Stimulated activated CD4-positive, alpha-beta T cell treated with anti-CD3 and anti-CD28 coated beads, Interleukin-1b, Interleukin-23, amount 100 ng/mL, for 48 hours (primary cell): ENCODE measurements at places on chromosomes 12 and 14.

DNA sequence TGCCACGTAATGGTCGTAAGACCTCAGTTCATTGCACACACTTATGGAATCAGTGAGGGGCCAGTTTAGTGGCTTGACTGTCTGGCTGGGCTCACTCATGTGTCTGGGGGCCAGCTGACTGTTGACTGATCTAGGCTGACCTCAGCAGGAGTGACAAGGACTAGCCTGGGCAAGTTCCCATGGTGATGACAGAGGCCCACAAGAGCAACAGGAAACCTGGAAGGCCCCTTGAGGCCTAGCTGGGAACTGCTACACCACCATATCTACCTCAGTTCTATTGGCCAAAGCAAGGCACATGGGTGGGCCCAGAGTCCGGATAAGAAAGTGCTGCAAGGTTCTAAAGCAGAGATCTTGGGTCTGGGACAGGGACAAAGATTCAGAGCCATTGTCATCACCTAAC lies 21.3 kb upstream of the RFLNA start:
- peak; percentile 20 for DNase-seq

- no peak for DNase-seq
Observed at GRCh38 chr14:105737504-105738246, 211.3 kb downstream of the TMEM121 start.

DNA sequence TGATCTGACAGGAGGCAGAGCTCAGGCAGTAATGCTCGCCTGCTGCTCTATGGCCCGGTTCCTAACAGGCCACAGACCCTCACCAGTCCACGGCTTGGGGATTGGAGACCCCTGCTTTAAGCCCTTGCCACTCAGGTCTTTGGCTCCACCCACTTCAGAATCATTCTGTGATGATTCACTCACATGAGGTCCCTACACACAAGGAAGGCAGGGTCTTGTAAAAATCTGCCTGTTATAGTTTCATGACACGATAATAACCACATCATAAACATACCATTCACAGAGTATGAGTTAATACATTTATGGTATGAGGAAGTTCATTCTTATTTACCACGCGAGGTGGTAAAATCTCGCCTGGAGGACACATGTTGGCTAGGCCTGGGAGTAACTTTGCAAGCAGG lies 29.0 kb upstream of the MAX start:
- no peak for DNase-seq

GRCh38 chr12:15669256-15669948 lies 119.8 kb downstream of the EPS8 start:
- DNase-seq: no peak

DNA sequence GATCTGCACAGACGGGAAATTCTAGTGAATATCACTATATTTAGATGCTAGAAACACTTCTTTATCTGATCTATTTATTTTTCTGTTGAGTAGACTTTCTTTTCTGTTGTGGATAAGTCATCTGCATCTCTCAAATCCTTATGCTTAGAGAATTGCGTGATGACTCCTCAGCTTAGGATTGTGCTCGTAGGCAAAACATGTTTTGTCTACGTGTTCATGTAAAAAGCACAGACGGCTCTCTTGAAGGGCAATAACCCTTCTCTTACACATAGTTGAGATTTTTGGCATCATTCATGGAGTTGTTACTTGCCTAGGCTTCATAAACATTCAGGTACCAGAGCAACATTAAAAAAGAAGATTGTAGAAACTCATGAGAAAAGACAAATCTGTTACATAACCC lies 18.6 kb downstream of the PPFIBP1 start:
- no peak for DNase-seq

DNA sequence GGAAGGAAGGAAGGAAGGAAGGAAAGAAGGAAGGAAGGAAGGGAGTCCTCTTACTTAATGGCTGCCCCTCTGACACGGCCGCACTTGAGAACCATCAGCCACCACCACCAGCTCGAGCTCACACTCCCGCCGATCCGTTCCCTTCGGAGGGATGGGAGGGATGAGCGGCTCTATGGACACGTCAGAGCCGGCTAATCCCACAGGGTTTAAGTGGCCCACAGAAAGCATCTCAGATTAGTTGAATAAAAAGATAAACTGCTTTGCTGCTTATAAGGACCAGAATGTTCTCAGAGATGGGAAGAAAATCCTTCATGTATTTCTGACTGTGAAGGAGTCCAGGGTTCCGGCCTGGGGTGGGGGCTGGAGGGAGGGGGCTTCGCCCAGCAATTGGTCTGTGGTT lies 31.1 kb downstream of the PRIMA1 start:
- DNase-seq: no peak

DNA sequence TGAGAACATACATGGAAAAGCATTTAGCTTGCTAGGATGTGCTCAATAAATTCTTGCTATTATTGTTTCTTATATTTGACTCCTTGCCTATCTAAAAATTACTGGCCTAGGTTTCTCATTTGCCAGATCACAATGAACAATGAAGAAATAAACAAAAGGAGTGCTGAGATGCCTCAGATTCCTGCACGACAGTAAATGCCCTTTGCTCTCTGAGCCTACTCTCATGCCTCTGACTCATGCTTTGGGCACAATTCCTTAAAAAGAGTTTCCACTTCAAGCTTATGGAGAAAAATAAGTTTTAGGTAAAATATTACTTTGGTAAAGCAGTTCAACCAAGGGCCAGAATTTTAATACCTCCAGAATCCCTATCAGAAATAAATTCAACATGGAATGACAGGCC lies 30.9 kb downstream of the GRIN2B start:
- DNase-seq: no peak

- DNase-seq: no peak
Observed at GRCh38 chr14:105348945-105349699, 34.6 kb downstream of the PACS2 start.

DNA sequence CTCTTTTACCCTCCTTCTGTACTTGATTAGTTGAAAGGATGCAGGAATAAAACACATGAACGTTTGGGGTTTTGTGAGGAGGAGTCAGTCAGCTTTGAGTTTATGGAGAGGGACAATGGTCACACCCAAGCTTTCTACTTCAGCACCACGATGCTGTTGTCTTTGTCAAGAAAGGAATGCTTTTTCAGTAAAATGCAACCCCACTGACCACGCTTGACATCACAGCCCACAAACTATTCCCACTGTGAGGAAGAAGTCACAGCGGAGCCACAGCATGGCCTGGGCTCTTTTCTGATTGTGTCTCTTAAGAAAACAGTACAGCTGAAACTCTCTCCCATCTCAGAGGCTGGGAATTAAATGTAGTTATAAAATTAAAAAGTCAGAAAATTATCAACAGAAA lies 135.2 kb downstream of the APAF1 start:
- no peak for DNase-seq

DNA sequence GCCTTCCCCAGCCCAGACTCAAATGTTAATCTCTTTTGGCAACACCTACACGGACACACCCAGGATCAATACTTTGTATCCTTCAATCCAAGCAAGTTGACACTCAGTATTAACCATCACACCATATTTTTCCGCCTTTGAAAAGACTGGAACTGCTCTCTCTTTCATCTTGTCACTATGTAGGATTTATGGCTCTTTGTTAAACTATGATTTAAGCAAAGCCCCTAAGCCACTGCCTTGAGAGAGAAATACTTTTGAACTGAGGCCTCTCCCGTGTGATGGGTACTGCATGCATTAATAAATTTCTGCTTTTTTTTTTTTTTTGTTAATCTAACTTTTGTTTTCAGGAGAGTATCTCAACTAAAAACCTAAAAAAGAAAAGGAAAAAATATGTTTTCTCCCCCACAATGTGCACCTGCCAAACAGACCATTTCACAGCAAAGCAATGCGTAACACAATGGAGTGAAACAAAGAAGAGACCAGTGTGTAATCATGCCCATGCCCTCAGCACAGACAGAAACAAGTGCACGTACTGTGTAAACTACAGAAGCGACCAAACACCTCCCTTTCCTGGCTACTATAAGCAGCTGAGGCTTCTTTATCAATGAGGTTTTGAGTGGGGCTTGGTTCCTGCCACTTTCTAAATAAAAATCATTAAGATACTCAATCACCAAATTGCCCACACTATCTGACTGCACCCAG lies 28.3 kb upstream of the ETFBKMT start:
- DNase-seq: no peak

DNA sequence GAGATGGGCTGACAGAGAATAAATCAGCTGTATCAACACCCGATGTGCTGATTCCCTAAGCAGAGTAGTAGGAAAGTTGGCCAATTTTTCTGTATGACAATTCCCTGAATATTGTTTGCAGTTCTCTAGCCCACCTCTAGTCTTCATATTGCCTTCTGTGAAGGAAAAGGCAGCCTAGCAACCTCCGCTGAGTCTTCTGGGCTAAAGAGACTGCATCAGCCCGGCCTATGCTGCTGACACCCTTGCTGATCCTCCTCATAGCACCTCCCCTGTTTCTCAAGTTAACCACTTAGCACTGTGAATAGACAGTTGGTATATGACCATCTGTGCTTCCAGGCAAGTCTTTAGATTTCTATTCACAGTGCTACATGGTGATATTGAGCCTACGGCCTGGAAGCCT lies 161.1 kb upstream of the EGLN3 start:
- no peak for DNase-seq

DNA sequence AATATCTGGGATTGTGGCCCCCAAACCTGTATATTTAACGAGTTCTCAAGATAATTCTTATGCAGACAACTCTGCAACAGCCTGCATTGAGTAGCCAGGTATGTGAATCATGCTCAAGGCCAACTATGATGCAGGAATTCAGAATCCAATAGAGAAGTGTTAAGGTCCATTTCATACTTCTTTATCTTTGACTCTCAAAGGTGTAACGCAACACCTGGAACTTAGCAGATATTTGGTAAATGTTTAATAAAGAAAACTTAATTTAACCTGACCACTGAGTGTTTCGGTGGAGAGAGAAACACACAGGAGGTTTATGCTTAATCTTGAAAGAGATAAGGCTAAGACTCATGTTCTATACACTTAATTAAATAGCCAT lies 156.5 kb upstream of the PLEKHG7 start:
- no peak for DNase-seq

DNA sequence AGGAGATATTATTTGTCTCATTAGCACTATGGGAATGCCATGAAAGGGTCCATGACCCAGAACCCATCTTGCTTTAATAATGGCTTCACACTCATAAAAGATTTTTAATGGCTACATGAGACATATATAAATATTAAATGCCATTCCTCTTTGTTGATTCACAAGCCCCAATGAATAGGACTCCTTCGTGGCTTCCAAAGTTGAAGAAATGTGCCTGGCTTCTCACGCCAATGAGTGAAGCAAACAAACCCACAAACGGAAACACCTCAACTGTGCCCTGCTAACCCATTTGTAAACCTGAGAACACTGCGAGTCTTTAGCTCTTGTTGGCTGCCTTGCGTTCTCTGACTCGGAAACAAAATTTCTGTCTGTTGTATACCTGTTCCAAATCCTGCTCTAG lies 381.7 kb upstream of the DDHD1 start:
- DNase-seq: no peak

DNA sequence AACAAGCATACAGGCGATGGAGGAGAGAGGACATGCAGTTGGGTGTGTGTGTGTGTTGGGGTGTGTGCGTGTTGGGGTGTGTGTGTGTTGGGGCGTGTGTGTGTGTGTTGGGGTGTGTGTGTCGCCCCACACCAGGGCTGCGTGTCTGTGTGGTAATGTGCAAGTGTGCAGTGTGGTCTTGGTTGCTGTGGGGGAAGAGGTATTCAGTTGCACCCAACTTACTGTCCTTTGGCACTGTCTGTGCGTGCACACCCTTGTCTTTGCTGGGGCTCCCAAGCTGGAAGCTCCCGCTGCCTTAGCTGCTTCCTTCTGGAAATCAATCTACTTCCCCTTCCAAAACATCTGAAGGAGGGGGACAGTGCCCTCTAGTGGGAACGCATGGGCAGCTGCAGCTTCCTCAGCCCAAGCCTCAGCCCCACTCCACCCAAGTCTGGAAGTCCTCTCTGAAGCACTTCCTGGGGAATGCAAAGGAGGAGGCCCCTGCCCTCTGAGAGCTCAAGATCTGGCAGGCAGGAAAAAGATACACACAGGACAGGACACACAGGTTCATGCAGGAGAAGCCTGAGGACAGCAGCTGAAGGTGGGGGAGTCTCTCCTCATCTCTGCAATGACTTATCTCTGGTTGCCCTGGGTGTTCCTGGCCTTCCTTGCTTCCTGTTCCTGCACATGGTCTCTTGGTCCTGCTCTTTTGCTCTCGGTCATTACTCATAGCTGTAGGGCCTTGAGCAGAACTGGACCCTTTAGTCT lies 13.1 kb downstream of the ASIC1 start:
- peak; percentile 62 for DNase-seq

GRCh38 chr12:28191051-28192048 lies 1.1 kb downstream of the CCDC91 start:
- peak; percentile 37 for DNase-seq

GRCh38 chr14:69610874-69611171 lies 573 bp upstream of the SUSD6 start:
- no peak for DNase-seq

GRCh38 chr14:33282331-33283230 lies 343.9 kb downstream of the NPAS3 start:
- DNase-seq: no peak

- DNase-seq: no peak
Observed at GRCh38 chr14:64266239-64266638, 27.9 kb downstream of the ESR2 start.

GRCh38 chr12:28374556-28374955 lies 184.3 kb downstream of the CCDC91 start:
- DNase-seq: no peak

DNA sequence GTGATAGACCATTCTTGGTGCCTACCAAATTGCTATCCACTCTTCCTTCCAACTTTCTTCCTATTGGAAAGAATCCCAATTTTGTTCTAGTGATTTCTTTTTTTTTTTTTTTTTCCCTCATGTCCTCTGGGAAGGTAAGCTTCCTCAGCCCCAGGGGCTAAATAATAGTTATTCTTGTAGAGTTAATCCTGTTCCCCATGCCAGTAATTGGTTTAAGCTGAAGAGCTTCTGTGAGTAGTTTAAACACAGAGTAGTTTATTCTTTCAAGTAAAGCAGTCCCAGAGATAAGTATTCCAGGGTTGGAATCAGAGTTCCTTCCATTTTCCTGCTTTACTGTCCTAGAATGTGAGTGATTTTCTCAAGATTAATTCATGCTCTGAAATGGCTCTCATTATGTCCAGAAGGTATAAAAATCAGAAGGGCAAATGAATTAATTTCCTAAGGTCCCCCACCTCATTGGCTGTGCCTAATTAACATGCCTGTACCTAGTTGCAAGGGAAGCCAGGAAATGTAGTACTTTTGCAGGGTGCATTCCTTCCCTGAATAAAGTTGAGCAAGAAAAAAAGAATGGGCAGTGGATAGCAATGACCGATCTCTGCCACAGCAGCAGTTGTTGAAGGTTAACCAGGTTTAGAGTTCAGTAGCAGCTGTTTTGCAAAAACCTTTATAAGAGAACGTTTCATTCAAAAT lies 97.8 kb downstream of the PLEKHA5 start:
- no peak for DNase-seq

- DNase-seq: no peak
Observed at GRCh38 chr14:90645842-90646443, 170.3 kb downstream of the TTC7B start.

- DNase-seq: no peak
Observed at GRCh38 chr14:60111732-60112131, 20.0 kb downstream of the PCNX4 start.

GRCh38 chr14:29584992-29585391 lies 342.7 kb downstream of the PRKD1 start:
- no peak for DNase-seq

- DNase-seq: peak; percentile 7
Observed at GRCh38 chr12:124862768-124863415, 772 bp downstream of the SCARB1 start.

- no peak for DNase-seq
Observed at GRCh38 chr12:67810166-67810565, 161.6 kb downstream of the DYRK2 start.
